NCI-H1436 (cell line): ENCODE measurements at places on chromosomes 13 and 19.

DNA sequence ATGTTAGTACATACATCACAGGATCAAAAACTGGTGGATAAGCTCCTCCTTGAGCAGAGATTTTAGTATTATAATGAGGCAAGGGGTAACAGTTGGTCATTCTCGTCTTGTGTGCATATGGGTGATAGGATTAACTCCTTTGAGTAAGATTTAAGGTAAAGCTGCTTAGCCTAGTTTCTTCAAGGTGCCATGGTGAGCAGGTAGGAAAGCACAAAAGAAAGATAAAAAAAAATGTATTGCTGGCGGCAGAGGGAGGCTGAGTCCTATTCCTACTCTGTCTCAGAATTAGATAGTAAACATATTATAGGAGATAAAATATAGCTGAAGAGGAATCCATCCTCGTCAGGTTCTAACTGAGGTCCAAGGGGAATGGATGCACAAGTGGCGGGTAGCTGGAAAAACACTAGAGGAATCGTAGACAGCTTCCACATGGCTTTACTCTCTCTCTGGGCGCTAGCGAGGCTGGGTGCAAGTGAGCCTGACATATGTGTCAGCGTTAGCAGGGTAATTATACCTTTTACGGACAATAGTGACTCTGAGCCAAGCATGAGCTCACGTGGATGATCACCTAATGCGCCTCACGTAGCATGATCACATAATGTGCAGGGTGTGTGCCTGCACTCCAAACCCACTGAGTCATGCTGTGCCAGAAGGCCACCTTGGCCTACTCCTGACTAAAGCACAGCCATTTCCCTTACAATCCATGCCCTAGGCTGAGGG is 734.3 kb upstream of the MIR17HG start:
- DNase-seq = no peak

DNA sequence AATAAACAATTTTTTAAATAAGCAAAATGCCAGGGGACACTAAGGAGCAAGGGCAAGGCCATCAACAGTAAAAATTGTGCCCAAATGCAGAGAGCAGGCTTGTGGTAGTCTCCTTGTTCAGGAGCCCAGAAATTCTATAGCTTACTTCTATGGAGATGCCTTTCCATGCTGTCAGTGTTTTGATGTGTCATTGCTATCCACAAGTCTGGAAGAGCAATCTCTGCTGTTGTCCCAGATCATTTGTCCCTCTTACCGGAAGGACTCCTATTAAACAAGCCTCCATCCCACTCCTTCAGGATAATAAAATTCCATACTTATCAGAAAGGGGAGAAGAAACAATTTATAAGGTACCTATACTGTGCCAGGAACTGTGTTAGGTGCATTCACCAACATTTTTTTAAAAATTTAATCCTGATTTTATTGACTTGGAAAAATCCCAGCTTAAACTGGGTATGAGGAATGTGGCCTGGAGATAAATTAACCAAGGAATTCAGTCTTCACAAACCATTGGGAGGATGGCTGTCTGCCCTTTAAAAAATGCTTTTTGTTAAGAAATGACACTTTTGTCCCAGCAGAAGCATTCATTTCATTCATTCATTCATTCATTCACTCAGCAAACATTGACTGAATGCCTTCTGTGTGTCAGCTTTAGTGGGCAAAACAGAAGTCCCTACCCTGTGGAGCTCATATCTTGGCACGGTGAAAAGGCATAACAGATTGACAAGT is 26.8 kb upstream of the CYSLTR2 start:
- no peak for DNase-seq

- DNase-seq = peak; percentile 80
Observed at GRCh38 chr19:34676697-34677385, at the start of gene SCGB2B2. Gene SCGB2B2 (minus strand): TSS chr19:34677159. CDS start chr19:34594563, 82,596 bp downstream.

DNA sequence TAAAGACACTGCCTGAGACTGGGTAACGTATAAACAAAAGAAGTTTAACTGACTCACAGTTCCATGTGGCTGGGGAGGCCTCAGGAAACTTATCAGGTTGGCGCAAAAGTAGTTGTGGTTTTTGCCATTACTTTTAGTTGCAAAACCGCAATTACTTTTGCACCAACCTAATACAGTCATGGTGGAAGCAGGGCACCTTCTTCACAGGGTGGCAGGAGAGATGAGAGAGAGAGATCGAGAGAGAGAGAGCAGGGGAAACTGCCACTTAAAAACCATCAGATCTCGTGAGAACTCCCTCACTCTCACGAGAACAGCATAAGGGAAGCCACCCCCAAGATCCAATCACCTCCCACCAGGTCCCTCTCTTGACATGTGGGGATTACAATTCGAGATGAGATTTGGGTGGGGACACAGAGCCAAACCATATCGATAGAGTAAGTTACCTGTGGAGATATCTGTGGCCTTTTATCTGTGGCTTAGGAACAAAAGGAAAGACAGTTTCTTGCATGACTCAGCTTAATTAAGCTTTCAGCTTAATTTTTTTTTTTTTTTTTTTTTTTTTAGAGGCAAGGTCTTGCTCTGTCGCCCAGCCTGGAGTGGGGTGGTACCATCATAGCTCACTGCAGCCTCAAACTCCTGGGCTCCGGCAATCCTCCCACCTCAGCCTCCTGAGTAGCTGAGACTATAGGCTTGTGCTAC is 7.6 kb upstream of the CABP5 start:
- no peak for DNase-seq

GRCh38 chr19:34904664-34905527 is 21.8 kb upstream of the ZNF30 start:
- no peak for DNase-seq

DNA sequence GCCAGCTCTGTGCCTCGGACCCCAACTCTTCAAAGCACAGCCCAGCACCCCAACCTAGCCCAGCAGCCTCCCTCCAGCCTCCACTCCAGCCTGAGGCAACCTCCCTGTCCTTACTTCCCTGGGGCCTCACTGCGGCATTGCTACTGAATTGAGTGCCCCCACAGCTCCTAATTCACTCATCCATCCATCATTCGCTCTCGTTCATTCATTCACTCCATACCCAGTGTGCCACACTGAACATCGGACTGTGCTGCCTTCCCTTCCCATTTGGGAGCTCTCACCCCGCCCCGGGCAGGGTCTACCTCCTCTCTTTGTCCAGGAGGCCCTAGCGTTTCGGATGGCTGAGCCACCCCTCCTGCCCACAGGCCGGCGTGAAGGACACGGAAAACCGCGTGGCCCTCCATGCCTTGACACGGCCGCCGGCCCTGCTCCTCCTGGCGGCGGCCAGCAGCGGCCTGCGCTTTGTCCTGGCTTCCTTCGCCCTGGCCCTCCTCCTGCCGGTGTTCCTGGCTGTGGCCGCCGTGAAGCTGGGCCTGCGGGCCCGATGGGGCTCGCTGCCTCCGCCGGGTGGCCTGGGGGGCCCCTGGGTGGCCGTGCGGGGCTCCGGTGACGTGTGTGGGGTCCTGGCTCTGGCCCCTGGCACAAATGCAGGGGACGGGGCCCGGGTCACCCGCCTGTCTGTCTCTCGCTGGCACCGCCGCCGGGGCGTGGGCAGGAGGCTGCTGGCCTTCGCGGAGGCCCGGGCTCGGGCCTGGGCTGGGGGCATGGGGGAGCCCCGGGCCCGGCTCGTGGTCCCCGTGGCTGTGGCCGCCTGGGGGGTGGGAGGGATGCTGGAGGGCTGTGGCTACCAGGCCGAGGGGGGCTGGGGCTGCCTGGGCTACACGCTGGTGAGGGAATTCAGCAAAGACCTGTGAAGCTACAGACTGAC is 1.3 kb downstream of the NAT14 start:
- no peak for DNase-seq

GRCh38 chr19:7494416-7495098 is 5.7 kb upstream of the PEX11G start:
- DNase-seq = no peak

- DNase-seq = no peak
Observed at GRCh38 chr13:57824121-57824520, 192.6 kb downstream of the PCDH17 start.

GRCh38 chr13:93343097-93343496 is 116.5 kb downstream of the GPC6 start:
- no peak for DNase-seq

- no peak for DNase-seq
Observed at GRCh38 chr13:102536695-102537485, 59.9 kb upstream of the TPP2 start.

DNA sequence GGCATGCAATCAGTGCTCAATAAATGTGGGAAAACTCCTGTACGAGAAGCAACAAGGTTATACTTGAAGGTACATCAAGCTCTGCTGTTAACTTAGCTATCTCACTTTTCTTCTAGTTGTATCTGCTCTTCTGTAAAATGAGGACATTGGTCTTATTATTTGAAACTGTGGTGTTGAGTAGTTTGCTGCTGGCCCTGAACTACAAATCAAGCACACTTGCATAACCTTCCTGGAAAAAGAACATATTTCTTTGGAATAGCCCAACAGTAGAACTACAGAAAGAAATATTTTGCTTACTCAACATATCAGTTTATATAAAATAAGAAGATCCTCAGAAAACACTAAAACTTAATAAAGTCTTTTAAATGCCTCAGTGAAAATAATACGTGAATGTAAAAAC is 203.0 kb downstream of the KCTD12 start:
- DNase-seq = no peak

- no peak for DNase-seq
Observed at GRCh38 chr13:75050419-75051046, 431.4 kb downstream of the TBC1D4 start.

- DNase-seq = no peak
Observed at GRCh38 chr13:92313382-92313781, 913.2 kb upstream of the GPC6 start.

DNA sequence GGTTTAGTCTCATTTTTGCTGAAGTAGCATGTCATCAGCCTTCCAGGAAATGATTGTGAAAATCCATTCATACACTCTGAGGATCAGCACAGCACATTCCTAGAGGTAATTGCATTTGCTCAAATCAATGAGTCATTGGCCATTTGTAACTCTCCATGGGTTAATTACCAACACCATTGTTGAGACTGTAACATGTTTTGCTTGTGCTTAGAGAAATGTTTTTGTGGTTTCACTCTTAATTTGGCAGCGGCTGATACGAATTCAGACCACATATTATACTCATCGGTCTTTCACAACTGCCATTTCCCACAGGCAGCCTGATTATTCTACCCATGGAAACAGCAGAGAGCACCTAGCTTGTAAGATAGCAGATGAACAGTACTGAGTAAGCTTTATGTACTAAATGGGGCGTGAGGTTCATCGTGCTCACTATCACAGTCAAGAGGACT is 110.3 kb downstream of the NHLRC3 start:
- DNase-seq = peak; percentile 6

GRCh38 chr13:77507931-77508776 is 27.4 kb upstream of the SCEL start:
- no peak for DNase-seq

GRCh38 chr13:67226696-67227095 is 3.4 kb downstream of the PCDH9 start:
- no peak for DNase-seq
